ENCODE measurements at places on chromosomes 2 and 18. TPM values are rescaled to one million over a fixed set of nuclear protein-coding genes. Genes with fewer than 3 reads are reported as not detected.
A peak's percentile ranks its signal among the peaks of the same experiment; 100 is the strongest.

The CFAP221 gene
- not detected for total RNA-seq

DNA sequence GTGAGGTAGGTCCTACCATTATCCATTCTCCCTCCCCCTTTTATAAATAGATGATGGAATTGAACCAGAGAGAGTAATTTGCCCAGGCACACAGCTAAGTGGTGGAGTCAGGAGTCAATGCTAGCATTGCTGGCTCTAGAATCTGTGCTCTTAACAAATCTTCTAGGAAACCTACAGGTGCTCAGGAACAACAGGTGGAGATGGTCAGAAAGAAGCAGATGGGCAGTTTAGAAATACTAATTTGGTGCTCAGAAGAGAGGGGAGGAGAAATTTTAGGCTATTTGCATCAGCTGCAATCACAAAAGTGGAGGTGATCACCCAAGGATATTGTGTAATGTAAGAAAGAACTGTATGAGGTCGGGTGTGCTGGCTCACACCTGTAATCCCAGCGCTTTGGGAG is 219.4 kb upstream of the SMAD7 start:
- peak overlapping the region; percentile 61 for H3K27ac ChIP-seq
- H3K4me3 ChIP-seq: no peak overlapping the region
- H3K4me1 ChIP-seq: peaks cover 31% of the 10 kb centered on the region
- DNase-seq: no peak

DNA sequence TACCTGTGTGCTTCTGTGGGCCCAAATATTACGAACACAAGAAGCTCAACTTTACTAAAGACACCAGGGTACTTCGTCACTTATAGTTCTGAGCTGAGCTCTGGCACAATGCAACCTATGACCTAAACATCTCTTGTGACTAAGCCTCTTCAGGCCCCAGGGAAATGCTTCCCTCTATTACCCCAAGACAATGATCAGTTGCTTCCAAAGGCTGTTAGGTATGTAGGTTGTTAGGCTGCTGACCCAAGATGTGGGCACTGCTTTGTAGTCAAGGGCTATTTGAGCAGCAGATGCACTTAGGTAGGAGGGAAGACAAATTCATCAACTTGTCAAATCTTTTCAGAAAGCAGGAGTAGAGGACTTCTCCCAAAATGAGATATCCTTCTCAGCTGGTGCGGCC is 640.1 kb downstream of the EPHA4 start:
- H3K4me1 ChIP-seq: no peaks in the 10 kb centered on the region
- no peaks in the 10 kb centered on the region for H3K36me3 ChIP-seq
- DNase-seq: no peak
- no peaks in the 10 kb centered on the region for H3K27me3 ChIP-seq

DNA sequence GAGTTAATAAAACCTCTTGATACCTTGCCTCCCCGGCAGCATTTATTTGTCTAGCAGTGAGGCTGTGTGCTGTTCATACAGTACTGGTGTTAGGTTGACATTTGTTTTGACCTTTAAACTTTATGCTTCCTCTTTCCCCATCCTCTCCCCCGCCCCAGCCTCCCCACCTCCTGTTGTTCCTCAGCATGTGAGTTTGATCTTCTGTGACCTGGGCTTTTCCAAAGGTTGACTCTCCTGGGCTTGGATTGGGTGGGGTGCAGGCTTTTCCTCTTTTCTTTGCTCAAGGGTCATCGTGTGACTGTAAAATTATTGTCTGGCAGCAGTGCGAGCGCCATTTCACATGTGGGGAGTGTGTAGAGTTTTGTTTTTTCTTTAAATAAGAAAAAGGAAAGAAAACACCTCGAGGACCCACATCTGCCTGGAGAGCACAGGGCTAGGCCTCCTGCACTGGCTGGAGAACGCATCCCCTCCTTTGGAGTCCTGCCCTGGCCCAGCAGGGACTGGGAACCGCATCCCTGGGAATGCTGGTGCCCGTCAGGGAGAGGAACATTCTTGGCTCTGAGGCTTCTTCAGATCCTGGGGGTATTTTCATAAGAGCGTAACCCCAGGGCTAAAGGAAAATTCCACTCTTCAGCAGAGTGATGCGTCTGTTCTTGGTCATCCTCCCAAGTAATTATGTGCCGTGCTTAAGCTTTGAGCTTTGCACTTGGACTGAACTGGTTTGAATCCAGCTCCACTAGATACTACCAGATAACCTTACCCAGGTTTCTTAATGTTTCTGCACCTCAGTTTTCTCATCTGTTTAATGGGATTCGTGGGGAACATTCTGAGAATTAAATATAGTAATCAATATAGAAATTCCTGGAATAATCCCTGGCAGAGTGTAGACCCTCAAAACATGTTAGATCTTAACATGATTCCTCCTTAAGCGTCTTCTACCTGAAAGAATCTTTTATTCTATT is 91.5 kb downstream of the SETBP1 start:
- no peak overlapping the region for H3K27ac ChIP-seq
- H3K27me3 ChIP-seq: no peaks in the 10 kb centered on the region
- H3K4me3 ChIP-seq: no peak overlapping the region
- no peaks in the 10 kb centered on the region for H3K36me3 ChIP-seq

DNA sequence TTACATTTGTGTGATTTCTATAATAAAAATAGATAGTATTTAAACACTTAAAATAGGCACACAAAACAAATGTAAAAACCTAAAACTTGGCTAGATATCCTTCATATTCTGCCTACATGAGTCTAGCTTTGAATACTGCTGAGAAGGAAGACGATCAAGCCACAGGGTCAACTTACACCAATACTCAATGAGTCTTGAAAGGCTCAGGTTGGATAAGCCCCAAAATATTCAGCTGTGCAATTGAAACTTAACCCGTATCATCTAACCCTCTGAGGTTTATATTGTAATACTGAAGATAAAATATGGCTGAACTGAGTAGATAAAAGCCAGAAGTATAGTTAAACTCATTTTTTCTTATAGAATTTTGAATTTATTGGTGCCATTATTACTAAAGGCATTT is 313.0 kb upstream of the NRXN1 start:
- H3K27ac ChIP-seq: no peak overlapping the region
- no peaks in the 10 kb centered on the region for H3K27me3 ChIP-seq
- H3K4me3 ChIP-seq: no peak overlapping the region
- H3K4me1 ChIP-seq: no peaks in the 10 kb centered on the region

DNA sequence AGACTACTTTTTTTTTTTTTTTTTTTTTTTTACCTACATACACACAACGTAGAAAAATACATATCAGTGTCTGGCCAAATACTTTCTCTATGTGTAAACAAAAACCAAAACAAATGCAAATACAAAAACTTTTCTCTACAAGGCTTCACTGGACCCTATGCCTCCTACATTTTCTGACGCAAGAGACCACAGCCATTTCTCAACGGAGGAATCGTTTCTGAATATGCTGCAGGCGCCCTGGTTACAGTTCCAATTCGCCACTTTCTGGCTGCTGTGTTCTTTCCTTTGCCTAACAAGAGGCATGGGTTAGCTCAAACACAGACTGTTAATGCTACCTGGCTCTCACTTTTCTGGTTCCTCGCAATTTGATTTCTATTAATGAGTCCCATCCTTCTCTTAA is 96.4 kb downstream of the EPB41L3 start:
- no peak overlapping the region for H3K27ac ChIP-seq
- no peaks in the 10 kb centered on the region for H3K4me1 ChIP-seq
- no peak overlapping the region for H3K4me3 ChIP-seq
- no peak for DNase-seq
- peaks cover 14% of the 10 kb centered on the region for H3K27me3 ChIP-seq
